ENCODE measurements at places on chromosomes 7 and 10.
A peak's percentile ranks its signal among the peaks of the same experiment; 100 is the strongest.

GRCh38 chr7:157521752-157522151 lies 184.9 kb downstream of the DNAJB6 start:
- DNase-seq: no peak

GRCh38 chr10:118978316-118978997 lies 51.1 kb upstream of the NANOS1 start:
- no peak for DNase-seq

GRCh38 chr10:71125749-71126107 lies 86.6 kb upstream of the UNC5B start:
- DNase-seq: no peak

- peak; percentile 99 for DNase-seq
Measured at GRCh38 chr7:23333671-23334246, 34.6 kb downstream of the MALSU1 start.

DNA sequence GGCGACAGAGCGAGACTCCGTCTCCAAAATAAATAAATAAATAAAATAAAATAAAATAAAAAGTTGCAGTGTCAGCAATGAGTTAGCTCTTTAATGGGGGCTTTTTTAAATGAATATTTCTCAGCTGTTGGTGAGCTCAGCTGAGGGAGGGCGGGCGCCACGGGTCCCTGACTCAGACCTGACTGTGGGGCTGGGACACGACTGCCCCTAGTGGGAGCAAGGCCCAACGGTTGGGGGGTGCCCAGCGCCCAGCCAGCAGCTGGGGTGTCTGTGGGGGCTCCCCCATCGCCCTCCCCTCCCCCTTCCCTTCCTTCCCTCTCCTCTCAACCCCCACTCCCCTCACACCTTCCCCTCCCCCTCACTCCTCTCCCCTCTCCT lies 46.6 kb downstream of the PWWP2B start:
- DNase-seq: peak; percentile 40

GRCh38 chr7:96770758-96771157 lies 61.1 kb upstream of the SEM1 start:
- no peak for DNase-seq

DNA sequence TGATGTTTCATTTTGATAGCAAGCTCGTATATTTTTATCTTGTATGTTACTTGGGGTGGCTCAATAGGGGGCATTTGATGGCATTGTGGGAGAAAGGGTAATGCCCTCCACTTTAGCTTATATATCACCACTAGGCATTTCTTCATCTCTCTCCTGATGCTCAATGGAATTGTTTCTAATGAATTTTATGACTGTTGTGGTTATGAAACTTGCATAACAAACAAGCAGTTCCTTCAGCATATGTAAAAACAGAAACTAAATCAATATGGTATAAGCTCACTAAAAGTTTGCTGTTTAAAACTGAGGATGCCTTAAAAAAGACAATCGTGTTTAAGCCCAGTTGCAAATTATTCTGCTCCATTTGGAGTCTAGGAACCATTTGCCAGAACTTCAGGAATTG lies 75.5 kb downstream of the CDK14 start:
- no peak for DNase-seq

GRCh38 chr7:137169282-137169698 lies 174.2 kb downstream of the PTN start:
- peak; percentile 76 for DNase-seq

GRCh38 chr10:122308417-122309141 lies 37.5 kb downstream of the BTBD16 start:
- no peak for DNase-seq

DNA sequence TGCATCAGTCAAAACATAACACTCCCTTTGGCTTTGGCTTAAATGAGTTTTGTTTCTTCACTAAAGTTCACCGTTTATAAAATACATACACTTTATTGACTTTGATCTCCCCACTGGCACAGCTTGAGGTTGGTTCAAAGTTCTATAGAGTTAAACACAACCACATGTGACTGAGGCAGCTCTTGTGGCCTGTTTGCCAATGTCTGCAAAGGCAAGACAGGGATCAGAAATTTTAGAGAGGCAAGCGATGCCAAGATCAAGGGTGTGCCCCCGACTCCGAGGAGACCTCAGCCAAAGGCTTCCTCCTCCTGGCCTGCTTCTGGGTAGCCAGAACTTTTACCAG lies 129.8 kb upstream of the JCAD start:
- DNase-seq: no peak

GRCh38 chr10:18164748-18165361 lies 24.6 kb downstream of the CACNB2 start:
- peak; percentile 98 for DNase-seq

DNA sequence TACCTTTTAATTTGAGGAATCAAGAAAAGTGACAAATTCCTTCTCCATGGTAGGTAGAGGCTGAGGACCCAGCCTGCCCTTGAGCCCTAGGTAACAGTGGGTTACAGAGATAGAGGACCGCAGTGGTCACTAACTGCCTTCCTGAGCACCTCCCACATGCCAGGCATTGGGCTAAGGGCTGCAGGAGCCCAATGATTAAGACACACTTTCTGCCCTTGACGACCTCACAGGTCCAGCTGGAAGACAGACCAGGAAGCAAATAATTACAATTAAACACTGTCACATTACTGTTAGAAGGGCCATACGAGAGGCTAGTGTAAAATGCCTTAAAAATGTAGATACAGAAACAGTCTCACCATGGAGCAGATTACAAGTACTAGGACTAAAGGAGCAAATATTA lies 156.8 kb upstream of the NFE2L3 start:
- no peak for DNase-seq

DNA sequence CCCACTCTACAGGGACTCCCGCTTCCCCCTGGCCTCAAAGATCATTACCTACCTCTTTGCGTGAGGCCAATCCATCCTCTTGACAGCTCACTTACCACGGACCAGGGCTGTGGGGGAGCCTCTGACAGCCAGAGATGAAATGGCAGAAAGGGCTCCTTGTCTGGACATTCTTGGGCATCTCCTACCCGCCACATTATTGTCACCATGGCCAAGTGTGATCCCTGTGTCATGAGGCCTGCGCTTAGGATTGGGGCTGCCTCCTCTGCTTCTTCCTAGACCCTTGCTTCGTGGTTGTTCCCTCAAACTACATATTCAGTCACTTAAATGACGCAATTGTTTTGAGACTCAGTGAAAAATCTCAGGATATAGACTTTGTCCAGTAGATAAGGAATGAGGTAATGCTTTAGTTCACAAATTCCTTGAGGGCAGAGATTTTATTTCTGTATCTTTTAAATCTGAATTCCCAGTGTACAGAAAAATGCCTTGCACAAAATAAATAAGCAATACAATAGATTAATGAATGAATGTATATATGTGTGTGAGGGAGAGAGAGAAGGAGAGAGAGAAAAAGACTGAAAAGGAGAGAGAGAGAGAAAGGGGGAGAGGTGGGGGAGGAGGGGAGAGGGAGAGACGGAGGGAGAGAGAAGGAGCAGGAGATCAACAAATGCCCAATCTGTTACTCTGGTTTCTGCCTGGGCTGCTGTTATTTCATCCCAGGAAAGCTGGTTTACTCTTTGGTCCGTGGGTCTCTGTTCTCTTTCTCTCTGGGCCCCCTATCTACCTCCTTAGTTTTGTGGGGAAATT lies 159.0 kb downstream of the PLXNA4 start:
- DNase-seq: no peak

DNA sequence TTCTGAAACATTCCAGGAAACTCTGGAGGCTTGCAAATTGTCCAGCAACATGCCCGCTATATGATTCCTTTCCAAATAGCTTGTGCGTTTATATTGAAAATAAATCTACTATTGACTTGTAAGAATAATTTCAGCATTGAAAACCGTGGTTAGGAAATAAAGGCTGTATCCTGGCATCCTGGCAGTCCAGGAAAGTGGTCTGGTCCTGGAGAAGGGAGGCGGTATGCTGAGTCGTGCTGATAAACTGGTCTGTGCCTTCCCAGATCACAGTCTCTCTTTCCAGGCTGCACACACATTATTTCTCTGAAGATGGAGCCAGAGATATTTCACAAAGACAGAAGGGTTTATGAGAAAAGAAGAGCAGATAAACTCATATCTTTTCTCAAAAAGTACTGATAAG lies 350.1 kb upstream of the COBL start:
- no peak for DNase-seq

- peak; percentile 90 for DNase-seq
Measured at GRCh38 chr10:124701435-124701834, 42.7 kb downstream of the FAM53B start.

Measured in fibroblast of mammary gland (primary cell).